ENCODE measurements at places on chromosomes 7 and 10.

DNA sequence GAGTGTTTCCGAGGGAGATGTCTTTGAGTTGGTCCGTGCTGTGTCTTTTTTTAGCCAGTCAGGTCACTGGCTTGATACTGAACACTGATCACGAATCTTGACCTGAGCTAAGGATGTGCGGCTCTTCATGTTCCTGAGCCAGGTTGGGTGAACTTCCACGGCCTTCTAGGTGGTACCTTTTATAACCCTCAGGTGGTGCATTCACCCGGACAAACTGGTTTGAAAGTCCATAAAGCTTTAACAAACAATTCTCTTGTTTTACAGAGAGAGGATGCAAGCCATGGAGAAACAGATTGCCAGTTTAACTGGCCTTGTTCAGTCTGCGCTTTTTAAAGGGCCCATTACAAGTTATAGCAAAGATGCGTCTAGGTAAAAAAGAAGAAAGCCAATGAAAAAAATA is 229.5 kb downstream of the ARHGAP21 start:
- no peak for DNase-seq

DNA sequence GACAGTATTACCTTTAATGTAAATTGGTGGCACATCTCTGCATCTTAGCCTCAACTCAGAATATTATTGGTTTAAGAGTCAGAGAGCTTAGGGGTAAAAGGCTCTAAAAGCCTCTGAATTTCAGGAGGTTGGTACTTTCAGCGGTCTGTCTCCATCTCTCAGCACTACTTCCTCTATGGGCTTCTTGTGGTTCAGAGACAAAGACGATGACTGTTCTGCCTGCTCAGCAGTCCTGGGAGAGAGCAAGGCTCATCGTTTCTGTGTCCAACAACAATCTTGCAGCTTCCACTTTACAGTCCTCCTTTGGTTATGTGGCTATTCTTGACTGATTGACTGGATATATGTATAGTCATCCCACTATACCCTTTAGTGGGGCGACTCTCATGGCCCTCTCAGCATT is 394.7 kb downstream of the AUTS2 start:
- no peak for DNase-seq

DNA sequence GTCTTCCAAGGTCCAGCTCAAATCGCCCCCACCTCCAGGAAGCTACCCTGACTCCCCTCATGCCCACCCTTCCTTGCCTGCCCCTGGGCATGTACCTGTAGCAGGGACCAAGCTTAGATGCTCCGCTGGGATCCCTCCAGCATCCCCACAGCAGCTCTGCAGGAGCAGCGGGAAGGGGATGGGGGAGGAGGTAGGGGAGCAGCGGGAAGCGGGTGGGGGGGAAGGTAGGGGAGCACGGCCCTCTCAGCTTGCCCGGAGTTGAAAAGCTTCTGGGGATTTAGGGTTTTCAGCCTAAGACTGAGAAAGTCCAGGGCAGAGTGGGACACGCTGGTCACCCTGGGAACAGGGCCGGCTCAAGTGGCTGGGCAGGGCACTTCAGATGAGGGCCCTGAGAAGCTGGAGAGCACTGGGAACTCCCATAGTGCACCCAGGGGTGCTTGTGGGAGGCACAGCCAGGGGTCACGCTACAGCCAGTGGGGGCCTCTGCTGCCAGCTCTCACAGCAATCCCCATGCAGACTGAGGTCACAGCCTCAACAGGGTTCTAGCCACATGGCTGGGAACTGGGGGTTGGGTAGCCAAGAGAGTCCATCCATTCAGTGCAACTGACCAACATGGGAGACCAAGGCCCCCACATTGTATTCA is 13.4 kb downstream of the WDR86 start:
- DNase-seq: no peak

- peak; percentile 30 for DNase-seq
Measured at GRCh38 chr7:80018941-80019808, 115.5 kb upstream of the GNAI1 start.

- no peak for DNase-seq
Measured at GRCh38 chr7:116726149-116726548, 54.2 kb downstream of the MET start.

GRCh38 chr7:39480901-39481300 is 85.3 kb upstream of the YAE1 start:
- DNase-seq: no peak

GRCh38 chr7:29853789-29854188 is 47.5 kb downstream of the WIPF3 start:
- no peak for DNase-seq
